M059J (cell line): ENCODE measurements at places on chromosomes 4 and X. TPM values are rescaled to one million over a fixed set of nuclear protein-coding genes. Genes with fewer than 3 reads are reported as not detected.

- DNase-seq, result peak; percentile 56
Measured at GRCh38 chr4:176011529-176011928, 54.1 kb upstream of the WDR17 start.

DNA sequence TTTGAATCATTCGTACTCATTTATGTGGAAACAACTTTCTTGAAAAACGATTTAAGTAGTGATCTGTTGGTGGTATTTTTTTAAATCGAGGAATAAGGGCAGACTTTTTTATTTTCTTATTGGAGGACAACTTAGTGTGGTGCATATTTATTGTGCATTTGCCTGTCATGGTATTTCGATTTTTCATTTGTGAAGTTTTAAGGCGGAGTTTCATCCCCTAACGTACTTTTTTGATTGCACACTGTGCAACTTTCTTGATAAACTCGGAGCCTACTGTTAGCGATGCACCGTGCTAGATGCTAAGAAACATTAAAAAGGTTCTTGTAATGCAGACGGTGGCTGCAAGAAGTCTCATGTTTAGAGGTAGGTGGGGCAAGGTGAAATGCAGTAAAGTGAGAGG lies 1.4 kb downstream of the ZFX start:
- DNase-seq, result no peak

DNA sequence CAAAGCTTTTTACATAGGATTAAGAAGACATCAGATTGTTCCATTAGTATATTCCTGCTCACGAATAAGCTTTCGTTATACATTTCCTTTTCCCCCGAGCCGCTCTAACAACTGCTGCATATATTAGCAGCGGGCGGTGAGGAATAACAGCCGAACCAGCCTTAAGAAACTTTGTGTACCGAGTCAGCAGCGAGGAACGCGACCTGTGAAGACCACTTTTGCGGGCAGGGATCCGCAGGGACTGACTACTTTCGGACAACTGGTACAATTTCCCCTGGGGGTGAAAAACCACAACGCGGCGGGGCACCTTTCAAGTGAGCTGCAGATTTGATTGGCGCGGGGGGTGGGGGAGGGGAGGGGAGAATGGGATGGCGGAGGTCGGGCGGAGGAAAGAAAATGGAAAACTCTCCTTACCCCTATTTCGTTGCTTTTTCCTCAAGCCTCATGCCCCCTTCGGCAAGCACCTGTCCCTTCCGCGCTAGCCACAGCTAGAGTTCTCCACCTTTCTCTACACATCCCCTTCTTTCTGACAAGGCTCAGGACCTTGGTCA lies 5.9 kb upstream of the PITX2 start:
- DNase-seq, result peak; percentile 34

DNA sequence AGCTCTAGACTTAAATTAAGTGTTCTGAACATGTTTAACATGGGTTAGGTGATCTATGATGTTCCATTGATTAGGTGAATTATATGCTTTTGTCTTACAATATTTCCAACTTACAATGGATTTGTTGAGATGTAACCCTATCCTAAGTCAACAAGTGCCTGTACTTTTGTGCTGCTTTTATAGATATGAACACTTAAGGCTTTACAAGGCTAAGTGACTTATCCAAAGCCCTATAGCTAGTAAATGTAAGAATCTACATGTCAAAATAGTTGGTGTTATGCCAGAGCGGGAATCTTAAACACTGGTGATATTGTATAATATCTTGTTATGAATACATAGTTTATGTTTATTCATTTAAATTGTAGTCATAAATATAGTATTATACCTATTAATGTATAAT lies 1629.1 kb upstream of the IGFBP7 start:
- DNase-seq, result no peak

- DNase-seq, result no peak
Measured at GRCh38 chr4:158036998-158037397, 135.8 kb downstream of the GASK1B start.

- no peak for DNase-seq
Measured at GRCh38 chr4:57764856-57765255, 654.7 kb upstream of the IGFBP7 start.

Gene WWC2
- 9.0 and 16.7 TPM in 2 replicates for total RNA-seq

DNA sequence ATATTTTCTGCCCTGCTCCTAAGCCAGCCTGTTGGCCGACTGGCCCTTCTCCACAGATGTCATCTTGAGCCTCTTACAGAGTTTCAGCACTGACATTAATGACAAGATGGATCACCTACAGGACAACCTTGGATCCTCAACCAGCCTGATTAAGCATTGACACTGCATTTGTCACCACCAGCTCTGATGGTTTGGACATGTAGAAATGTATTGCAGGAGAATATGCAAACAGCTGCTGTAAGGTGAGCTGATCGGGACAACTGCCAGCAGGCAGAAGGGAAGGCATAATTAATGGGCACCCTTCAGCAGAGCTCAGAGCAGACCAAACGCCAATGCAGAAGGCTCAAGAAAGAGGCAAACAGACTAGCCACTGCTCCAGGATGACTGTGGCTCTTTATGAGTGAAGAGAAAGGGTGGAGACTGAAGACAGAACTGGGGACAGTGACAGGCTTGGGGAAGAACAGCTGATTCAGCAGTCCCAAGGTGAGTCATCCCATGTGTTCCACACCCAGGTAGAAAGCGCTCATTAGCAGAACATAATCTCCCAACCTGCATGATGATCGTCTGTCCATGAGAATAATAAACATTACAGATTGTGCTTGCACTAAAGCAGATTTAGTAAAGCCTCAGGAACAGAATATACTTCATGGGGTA lies 6.7 kb downstream of the CORIN start:
- DNase-seq, result no peak
